H54 (cell line): ENCODE measurements at places on chromosomes 11 and 22.

DNA sequence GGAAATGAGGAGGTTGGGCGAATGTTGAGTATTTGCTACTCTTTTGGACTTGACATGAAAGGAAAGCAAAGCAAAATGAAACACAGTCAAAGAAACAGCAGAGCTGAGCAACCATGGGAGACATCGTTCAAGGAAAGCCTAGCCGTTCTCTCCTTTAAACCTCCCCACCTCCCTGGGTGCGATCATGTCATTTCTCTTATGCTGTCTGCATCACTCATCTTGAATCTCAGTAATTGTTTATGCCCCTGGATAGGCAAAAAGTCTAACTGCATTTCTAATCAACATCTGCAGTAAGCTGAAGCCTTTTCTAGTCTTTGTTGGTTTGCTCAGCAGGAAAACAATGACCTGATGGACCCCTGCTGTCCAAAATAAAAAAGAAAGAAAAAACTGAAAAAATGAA lies 107.0 kb downstream of the MSANTD4 start:
- no peak for DNase-seq

- DNase-seq = no peak
These were observed 18.2 kb downstream of the MCAM start for GRCh38 chr11:119298726-119299125.

DNA sequence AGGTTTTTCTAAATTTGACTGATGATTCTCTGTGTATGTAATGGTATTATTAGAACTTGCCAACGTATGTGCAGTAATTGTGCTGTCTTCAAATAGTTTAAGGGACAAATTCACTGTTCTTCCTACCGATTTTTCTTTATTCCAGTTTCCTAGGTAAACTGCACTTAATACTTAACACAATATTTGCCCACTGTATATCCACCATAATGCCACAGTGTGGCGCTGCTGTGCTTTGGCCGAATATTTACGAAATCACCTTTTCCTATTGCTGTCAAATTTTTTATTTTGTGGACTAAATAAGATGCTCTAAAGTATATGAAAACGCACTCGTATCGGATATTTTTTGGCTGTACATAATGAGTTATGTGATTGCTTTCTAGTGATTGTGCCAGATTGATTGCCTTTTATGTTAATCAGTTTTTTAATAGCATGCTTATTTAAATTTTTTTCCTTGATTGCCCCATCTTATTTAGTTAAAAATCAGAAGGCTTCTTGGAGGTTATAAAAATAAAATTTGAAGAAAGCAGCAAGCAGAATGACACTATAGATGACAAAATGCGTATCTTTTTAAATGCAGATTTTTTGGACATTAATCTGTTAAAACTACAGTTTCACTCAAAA lies 10.5 kb downstream of the AASDHPPT start:
- no peak for DNase-seq

DNA sequence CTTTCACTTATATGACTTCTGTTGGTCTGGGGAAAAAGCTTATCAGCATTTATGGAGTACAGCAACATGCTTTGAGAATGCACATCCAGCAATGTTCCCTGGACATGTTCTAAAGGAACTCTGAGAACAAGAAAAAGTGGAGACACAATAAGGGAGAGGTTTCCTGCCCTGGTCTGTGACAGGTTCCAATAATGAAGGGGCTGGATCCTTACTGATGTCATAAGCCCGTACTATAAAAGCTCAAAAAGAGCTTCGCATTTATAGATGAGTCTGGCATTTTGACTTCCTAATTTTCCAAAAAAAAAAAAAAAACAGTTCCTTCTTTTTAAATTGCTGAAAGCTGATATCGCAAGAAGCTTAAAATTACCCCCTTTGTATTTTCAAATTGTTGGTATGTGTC lies 129.1 kb downstream of the MPPED2 start:
- DNase-seq = no peak

- no peak for DNase-seq
These were observed 792.0 kb downstream of the KCNA4 start for GRCh38 chr11:29224739-29225384.

GRCh38 chr11:34650528-34650927 lies 29.6 kb downstream of the EHF start:
- DNase-seq = no peak

- no peak for DNase-seq
These were observed 18.1 kb upstream of the PRR5 start for GRCh38 chr22:44683881-44684280.

DNA sequence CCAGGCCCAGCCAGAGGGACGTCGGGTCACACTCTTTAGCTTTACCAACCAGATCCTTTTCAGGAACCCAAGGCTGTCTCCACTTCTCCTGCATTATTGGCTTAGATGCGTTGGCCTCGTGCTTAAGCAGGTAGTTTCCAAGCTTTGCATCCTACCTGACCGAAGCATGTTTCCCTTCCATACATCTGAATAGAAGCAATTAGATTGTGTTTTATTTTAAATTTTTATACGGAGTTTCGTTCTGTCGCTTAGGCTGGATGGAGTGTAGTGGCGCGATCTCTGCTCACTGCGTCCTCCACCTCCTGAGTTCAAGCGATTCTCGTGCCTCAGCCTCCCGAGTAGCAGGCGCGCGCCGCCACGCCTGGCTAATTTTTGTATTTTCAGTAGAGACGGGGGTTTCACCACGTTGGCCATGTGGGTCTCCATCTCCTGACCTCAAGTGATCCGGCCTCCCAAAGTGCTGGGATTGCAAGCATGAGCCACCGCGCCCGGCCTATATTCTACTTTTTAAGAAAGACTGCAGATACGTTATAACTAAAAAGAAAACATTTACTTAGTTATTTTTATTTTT lies 677 bp downstream of the DYNC2H1 start:
- no peak for DNase-seq

- no peak for DNase-seq
These were observed 109.2 kb upstream of the DRD2 start for GRCh38 chr11:113584371-113584770.

DNA sequence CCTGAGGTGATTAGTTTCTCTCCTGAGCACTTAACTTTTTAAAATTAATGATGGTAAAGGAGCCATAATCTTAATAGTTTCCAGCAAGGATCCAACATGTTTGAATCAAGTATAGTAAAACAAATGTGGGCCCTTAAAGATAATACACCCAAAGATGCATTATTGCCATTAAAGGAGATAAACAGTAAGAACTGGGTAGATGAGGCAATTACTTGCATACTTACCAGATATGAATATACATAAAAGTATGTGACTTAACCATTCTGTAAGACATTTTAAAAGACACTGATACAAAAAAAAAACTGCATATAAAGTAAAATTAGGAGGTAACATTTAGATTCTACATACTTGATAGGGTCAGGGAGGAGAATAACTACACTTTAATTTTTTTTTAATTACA lies 48.2 kb downstream of the CADM1 start:
- no peak for DNase-seq

DNA sequence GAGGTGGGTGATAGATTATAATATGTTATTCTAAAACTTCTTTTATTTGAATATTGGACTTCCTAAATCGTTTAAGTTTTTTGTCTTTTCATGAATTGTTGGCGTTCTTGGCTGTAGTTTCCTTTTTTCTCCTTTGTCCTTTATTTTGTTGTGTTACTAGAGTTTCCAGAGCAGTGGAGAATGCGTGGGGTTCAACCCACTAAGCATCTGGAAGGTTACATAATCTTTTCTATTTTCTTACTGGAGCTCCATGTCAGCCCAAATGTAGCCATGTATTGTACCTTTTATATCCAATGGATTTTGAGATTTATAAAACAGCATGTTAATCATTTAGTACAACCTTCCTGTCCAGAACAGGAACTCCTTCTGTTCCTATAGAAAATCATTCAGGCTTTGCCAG lies 63.2 kb downstream of the PPP6R3 start:
- no peak for DNase-seq

DNA sequence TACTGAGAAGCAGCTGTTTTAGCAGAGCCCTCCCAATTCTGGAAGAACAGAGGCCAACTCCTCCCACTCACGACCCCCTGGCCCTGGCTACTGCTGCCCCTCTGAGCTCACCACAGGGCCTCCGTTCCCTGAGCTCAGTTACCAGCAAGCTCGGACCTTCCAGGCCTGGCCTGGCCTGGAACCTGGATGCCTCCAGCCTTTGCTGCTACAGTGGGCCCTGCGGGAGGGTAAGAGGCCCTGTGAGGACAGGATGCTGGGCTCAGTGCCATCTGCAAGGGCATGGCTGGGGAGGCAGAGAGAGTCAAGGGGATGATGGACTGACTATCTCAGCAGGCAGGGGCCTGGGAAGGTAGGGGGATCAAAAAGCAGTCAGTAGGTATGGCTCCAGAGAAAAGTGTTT lies 209.9 kb upstream of the NCAM1 start:
- no peak for DNase-seq

DNA sequence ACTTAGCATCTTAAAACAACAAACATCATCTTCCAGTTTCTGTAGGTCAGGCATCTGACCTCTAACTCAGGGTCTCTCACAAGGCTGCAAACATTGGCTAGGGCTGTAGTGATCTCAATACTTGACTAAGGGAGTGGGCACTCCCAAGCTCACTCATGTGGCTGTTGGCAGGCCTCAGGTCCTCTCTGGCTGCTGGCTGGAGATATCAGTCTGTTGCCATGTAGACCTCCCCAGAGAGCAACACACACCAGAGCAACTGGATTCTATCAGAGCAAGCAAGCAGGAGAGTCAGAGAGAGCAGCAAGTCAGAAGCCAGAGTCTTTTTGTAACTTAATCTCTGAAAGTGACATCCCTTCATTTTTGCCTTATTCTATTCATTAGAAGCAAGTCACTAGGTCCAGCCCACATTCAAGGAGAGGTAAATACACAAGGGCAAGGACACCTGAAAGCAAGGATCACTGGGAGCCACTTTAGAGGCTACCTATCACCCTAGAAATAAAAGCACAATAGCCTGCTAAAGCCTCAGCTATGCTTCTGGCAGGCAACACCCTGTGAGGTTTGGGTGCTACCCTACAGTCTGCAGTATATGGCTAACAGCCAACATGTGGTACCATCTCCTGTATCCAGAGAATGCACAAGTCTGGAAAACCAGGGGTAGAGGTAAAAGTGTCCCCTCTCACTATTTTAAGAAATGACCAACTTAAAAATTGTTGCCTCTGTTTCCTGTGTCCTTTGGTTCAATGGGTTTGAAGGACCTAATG lies 33.5 kb upstream of the CD44 start:
- DNase-seq = no peak

DNA sequence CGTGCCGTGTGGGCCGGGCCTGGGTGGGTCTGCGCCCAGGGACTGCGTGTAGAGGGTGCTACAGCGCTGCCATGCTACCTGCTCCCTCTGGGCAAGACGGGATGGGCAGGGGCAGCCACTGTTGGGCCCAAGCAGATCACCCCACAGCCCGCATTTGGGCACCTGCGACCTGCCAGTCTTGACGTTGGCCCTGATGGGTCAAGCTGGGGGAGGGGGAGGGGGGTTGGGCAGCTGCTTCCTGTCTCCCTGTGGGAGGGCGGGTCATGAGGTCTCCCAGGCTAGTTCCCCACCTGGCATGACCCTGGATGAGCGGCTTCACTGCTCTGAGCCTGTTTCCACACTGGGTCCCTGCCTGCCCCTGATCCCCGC lies 2.8 kb upstream of the RPS19BP1 start:
- no peak for DNase-seq

DNA sequence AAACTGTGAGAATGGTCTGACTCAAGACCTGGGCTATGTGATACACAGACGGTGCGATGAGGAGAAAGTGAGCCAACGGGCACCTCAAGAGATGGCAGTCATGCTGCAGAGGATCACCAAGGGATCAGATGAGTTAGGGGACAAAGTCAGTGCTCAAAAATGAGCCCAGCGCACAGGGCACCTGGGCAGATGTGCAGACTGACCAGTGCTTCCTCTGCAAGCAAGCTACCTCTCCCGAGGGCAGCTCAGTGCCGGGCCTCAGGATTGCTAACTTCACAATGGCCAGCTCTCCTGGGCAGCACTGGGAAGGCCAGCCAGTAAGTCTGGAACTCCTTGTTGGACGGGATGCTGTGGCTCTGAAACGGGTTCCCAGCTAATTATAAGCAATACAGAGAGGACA lies 15.3 kb downstream of the HDHD5 start:
- DNase-seq = no peak
